ENCODE measurements at places on chromosomes 7 and 10.

DNA sequence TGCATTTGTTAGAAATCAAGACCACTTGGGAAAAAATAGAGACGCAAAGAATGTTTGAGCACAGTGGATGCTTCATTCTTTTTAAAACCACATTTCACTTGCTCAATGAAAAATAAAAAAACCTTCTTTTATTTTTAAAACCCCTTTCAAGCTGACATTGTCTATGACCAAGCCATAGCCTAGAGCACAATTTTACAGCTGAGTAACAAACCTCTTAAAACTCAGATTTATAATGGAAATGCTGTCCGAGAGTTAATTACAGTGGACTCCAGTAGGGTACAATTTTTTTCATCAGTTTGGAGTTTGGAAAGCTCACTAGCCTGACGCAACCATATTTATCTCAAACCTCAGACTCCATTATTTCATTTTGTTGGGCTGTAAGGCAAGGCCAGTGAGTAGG lies 116.3 kb downstream of the RNLS start:
- no peak for DNase-seq

DNA sequence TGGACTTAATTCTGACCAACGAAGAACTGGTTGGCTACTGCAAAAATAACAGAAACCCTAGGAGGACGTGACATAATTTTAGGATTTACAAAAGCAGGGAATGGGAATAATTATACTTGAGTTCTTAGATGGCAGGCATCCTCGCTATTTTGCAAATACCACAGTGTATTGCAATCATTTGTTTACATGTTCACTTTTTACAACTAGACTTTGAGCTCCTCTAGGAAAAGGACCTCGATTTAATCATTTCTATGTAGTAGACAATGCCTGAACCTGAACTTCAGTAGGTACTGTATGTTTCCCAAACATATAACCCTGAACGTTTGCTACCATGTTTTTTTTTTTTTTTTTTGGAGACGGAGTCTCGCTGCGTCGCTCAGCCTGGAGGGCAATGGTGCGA lies 137.7 kb downstream of the CNOT4 start:
- no peak for DNase-seq

DNA sequence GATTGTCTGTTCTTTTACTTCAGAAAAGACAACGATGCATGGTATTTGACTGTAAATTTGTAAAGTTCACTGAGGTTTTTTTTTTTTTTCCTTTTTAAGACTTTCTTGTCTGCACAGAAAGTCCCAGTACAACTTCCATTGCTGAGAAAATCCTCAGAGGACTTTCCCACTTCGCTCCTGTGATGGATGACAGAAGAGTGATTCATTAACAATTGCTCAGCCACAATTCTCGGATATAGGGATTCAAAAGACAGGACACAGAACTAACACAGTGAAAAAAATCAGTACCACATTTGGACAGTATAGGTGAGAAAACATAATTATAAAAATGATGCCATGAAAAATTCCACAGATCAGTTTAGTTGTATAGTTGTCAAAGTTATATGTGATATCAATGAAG lies 48.0 kb downstream of the SEC23IP start:
- DNase-seq, result no peak

GRCh38 chr10:82813856-82814255 lies 938.9 kb downstream of the NRG3 start:
- DNase-seq, result no peak

DNA sequence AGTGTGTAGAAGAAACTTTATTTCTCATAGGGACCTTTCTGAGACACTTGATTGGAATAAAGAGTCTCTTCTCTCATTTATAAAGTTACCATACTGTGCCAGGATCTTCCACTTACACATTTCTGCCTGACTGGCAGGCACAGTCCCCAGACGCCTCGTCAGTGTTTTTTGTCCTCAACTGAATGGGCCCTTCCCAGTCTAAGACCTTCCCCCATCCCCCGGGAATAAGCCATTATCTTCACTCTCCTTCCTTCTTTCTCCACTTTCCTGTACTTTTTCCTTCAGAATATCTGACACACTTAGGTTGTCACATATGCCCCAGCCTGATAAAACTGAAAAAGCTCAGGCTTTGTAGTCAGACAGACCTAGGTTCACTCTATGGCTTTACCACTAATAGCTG lies 35.3 kb upstream of the KCNIP2 start:
- no peak for DNase-seq

GRCh38 chr7:102310414-102310815 lies 23.7 kb downstream of the SH2B2 start:
- DNase-seq, result no peak

DNA sequence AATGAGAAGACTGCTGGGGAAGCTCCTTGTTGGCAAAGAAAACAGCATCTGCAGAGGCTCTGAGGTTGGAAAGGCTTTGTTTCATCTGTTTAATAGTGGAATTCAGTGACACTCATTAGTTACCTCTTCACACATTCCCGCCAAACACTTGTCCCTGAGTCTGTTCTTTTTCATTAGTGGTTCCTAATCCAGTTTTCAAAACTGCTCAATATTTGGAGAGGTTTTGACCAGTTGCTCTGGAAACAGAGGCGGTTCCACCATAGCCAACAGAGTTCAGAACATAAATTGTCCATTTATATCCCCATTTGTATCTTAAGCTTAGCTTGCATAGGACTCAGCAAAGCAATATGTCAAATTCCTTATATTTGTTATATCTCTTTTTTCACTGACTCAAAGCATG lies 754.6 kb downstream of the AUTS2 start:
- no peak for DNase-seq

DNA sequence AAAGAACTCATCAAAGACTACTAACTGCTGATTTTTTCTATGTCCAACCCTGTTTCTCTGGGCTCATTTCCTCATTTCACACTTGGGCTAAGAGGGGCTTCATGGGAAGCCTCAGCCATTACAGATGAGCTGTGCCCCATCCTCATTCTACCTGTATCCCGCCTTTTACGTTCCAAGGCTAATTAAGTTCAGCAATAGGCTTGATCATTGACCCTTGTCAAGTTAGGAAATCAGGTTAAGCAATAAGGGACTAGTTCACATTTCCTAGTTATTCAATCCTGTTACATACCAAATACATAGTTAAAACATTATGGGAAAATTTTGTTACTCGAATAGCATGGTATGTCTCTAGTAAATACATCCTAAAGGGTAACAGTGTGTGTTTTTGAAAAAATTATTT lies 29.3 kb upstream of the AGBL3 start:
- DNase-seq, result no peak

DNA sequence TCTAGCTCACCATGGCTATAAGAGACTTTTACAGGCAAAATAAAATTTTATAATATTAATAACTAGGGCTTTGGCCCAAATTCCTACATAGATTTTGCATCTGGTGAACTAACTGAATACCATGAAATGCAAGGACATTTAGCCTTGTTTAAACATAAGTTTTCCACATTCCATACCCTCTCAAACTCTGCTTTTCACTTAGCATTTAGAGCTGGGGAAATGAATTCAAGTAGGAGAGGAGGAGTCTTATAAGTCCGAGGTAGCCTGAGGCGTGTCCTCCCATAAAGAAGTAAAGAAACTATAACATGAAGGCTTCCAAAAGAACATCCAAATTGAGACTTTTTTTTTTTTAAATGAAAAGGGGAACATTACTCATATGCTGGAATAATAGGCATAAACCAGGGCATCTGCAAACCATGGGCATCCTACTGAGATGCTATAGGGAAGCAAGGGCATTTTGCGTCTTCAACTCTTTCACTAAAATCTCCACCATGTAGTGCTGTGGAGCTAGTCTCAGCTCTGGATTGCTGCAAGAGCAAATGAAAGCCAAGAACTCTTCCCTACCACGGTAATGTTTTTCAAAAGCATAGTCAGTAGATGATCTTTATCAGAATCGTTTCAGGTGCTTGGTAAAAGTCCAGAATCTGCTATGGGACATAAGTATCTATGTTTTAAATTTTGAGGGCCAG lies 79.1 kb downstream of the PALS2 start:
- DNase-seq, result no peak

All from stimulated activated CD8-positive, alpha-beta memory T cell treated with anti-CD3 and anti-CD28 coated beads, Interleukin-15, amount 100 ng/mL, for 1 hour (primary cell).